ENCODE measurements at places on chromosomes 4 and X. TPM values are rescaled to one million over a fixed set of nuclear protein-coding genes. Genes with fewer than 3 reads are reported as not detected.

GRCh38 chrX:147900349-147900748 is 11.4 kb upstream of the FMR1 start:
- no peak for DNase-seq
- H3K27me3 ChIP-seq: no peaks in the 10 kb centered on the region
- peaks cover 4% of the 10 kb centered on the region for H3K36me3 ChIP-seq
- no peak overlapping the region for H3K27ac ChIP-seq

FRAS1 gene
- 58.5 TPM for total RNA-seq

SSX2 gene
- not detected for total RNA-seq

- no peaks in the 10 kb centered on the region for H3K27me3 ChIP-seq
- no peak overlapping the region for H3K4me3 ChIP-seq
- H3K36me3 ChIP-seq: no peaks in the 10 kb centered on the region
Observed at GRCh38 chrX:64739792-64740378, 236.4 kb downstream of the ZC4H2 start.

DNA sequence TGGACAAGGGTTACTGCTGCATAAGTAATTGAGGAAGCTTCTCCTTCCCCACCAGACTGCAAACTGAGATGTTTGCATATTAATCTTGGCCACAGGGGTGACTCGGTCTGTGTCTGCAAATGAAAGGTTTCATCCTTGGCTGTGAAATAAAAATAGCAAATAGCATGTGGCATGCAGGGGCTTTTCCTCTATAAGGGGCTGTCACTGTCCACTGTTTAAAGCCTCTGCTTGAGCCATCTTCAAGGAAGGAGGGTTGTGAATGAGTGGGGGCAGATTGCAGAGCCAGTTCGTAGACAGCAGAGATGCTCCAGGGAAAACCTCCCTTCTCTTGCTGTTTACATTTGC is 33.3 kb downstream of the TMSB4X start:
- H3K27ac ChIP-seq: no peak overlapping the region
- DNase-seq: no peak
- peaks cover 3% of the 10 kb centered on the region for H3K4me1 ChIP-seq
- H3K27me3 ChIP-seq: no peaks in the 10 kb centered on the region

SPANXA2 gene
- total RNA-seq: not detected

DNA sequence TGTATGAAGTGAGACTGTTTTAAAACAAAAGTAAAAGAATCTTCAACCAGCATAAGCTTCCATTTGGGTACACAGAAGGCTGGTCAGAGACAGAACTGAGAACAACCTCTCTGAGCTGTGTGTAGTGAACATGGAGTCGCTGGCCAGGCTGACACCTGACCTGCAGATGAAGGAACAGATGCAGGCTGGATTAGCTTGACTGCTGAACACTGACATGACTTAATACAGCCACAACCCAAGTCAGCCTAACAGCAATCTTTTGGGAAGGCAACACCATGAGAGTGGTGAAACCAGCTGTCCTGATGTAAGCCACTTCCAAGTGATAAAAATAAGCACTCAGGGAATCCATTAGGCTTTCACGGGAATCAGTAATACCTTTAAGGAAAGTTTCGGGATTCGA is 10.1 kb downstream of the SCARB2 start:
- H3K27me3 ChIP-seq: no peaks in the 10 kb centered on the region
- no peak overlapping the region for H3K4me3 ChIP-seq
- H3K4me1 ChIP-seq: no peaks in the 10 kb centered on the region
- no peaks in the 10 kb centered on the region for H3K36me3 ChIP-seq
- no peak for DNase-seq

GRCh38 chrX:155967653-155968325 is 29.7 kb upstream of the IL9R start:
- H3K4me3 ChIP-seq: no peak overlapping the region
- no peaks in the 10 kb centered on the region for H3K4me1 ChIP-seq
- no peak for DNase-seq
- H3K27me3 ChIP-seq: no peaks in the 10 kb centered on the region

GRCh38 chrX:2608638-2609430 is 82.3 kb upstream of the CD99 start:
- no peaks in the 10 kb centered on the region for H3K4me1 ChIP-seq
- H3K27ac ChIP-seq: no peak overlapping the region
- peak overlapping the region; percentile 84 for H3K4me3 ChIP-seq
- no peaks in the 10 kb centered on the region for H3K27me3 ChIP-seq

PALLD gene
- total RNA-seq: 15.7 TPM

DNA sequence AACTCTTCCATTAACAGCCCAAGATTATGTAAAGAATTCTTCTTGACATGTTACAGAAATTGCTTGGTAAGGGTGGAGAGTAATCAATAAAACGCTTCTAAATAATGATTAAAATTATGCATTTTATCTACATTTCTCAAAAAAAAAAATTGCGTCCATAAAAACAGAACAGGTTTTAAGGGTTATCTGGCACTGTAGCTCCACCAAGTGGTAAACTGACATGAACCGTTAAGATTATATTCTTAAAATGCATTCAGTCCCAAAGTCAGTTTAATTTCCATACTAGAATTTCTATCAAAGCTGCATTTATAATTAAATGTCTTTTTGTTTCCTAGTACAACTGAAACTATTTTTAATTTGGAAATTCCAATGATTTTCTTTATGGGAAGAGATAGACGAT is 214.0 kb upstream of the UGT8 start:
- DNase-seq: no peak
- H3K36me3 ChIP-seq: no peaks in the 10 kb centered on the region
- no peak overlapping the region for H3K4me3 ChIP-seq
- H3K4me1 ChIP-seq: no peaks in the 10 kb centered on the region

- H3K4me1 ChIP-seq: no peaks in the 10 kb centered on the region
- DNase-seq: peak; percentile 71
- H3K4me3 ChIP-seq: no peak overlapping the region
- H3K27ac ChIP-seq: no peak overlapping the region
- peaks cover 5% of the 10 kb centered on the region for H3K36me3 ChIP-seq
Observed at GRCh38 chrX:106862972-106863688, 40.0 kb downstream of the RIPPLY1 start.

HSFX4 gene
- total RNA-seq: not detected

- no peaks in the 10 kb centered on the region for H3K4me1 ChIP-seq
- H3K36me3 ChIP-seq: peaks cover 3% of the 10 kb centered on the region
- H3K27ac ChIP-seq: no peak overlapping the region
- no peaks in the 10 kb centered on the region for H3K27me3 ChIP-seq
- H3K4me3 ChIP-seq: no peak overlapping the region
Observed at GRCh38 chrX:1283741-1284140, 15.1 kb downstream of the CSF2RA start.

YY2 gene
- 1.8 TPM for total RNA-seq

PFKFB1 gene
- total RNA-seq: 0.31 TPM

DNA sequence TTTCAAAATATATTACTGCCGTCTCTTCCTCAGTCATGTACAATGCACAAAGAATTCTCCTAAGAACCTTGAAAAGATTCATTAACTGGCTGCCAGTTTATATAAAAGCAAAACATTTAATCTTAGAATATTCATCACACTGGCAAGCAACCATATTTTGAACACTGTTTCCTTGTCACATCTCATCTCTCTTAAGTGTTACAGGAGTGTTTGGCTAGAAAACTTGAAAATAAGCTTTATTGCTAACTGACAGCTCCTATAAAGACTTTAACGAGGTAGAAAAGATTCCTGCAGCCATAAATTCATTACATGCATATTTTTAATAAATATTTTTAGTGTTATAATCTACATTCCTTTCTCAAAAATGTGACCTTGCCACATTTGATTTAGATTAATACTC is 149.6 kb downstream of the AFAP1 start:
- DNase-seq: no peak
- no peaks in the 10 kb centered on the region for H3K27me3 ChIP-seq

DNA sequence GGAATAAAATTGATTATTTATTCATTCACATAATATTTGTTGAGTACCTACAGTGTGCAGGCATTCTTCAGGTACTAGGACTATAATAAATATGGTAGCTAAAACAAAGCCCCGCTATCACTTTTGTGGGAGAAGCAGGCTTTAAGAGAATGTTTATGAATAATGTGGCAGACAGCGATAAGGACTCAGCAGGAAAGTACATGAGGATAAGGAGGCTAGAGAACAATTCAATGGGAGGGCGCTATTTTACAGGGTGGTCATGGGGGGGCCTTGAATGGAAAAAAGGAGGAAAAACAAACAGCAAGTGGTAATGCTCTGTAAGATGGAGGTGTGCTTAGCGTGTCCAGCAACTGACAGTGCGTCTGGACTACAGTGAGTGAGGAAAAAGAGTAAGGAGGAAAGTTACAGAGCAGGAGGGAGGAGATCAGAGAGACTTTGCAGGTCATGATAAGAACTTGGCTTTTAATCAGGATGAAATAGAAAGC is 264.2 kb upstream of the ETNPPL start:
- H3K27me3 ChIP-seq: no peaks in the 10 kb centered on the region
- H3K4me3 ChIP-seq: no peak overlapping the region
- H3K27ac ChIP-seq: no peak overlapping the region
- peaks cover under 1% of the 10 kb centered on the region for H3K36me3 ChIP-seq

APLN gene
- 0.24 TPM for total RNA-seq

RASSF6 gene
- total RNA-seq: 0.22 TPM

DNA sequence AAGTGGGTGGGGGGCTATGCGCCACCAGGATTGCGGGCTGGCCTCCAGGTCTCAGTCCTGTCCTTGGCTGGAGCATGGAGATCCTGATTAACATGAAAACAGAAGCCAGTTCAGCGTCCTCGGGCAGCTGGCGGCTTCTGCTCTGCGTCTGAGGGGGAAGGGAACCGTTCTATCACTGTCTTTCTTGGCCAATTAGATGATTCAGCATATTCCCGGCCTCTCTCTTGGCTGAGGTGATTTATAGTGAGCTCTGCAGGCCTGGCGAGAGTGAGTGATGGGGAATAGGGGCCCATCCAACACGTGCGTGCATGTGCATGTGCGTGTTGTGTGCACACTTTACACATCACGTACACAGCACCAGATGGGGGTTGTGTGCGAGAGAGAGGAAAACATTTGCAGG is 145.8 kb upstream of the ATP6AP2 start:
- no peak overlapping the region for H3K4me3 ChIP-seq
- H3K27me3 ChIP-seq: no peaks in the 10 kb centered on the region
- H3K4me1 ChIP-seq: peaks cover 8% of the 10 kb centered on the region
- H3K36me3 ChIP-seq: peaks cover 22% of the 10 kb centered on the region

GRCh38 chrX:147847999-147848398 is 63.7 kb upstream of the FMR1 start:
- no peak overlapping the region for H3K27ac ChIP-seq
- H3K4me1 ChIP-seq: no peaks in the 10 kb centered on the region
- H3K36me3 ChIP-seq: no peaks in the 10 kb centered on the region
- H3K27me3 ChIP-seq: no peaks in the 10 kb centered on the region

DNA sequence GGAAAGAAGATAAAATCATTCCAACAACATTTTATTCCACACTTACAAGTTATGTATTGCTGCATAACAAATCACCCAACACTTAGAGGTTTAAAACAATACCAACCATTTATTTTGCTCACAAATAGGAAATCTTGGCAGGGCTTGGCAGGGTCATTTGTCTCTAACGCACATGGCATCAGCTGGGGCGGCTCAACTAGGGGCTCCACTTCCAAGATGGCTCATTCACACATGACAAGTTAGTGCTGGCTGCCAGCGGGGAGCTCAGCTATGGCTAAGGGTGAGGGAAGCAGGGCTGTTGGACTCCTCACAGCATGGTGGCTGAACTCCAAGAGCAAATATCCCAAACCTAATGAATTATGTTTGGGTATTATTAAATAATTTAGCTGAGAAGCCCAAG is 377.0 kb downstream of the ZNF674 start:
- no peak overlapping the region for H3K27ac ChIP-seq
- no peaks in the 10 kb centered on the region for H3K27me3 ChIP-seq
- no peak for DNase-seq

DNA sequence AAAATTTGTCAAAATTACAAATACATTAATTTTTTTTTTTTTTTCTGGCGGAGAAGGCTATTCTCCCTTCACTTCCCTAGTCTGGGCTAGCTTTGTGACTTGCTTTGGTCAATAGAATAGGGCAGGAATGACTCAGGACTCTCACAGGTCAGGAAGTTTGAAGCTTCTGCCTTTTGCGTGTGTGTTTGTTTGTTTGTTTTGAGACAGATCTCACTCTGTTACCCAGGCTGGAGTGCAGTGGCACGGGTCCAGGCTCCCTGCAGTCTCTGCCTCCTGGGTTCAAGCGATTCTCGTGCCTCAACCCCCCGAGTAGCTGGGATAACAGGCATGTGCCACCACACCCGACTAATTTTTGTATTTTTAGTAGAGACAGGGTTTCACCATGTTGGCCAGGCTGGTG is 55.9 kb upstream of the USP9X start:
- DNase-seq: no peak
- H3K4me1 ChIP-seq: peaks cover 11% of the 10 kb centered on the region
- H3K36me3 ChIP-seq: no peaks in the 10 kb centered on the region
- H3K4me3 ChIP-seq: no peak overlapping the region

GRCh38 chr4:113053883-113054282 is 4.4 kb downstream of the ANK2 start:
- no peaks in the 10 kb centered on the region for H3K36me3 ChIP-seq
- no peak overlapping the region for H3K27ac ChIP-seq
- H3K27me3 ChIP-seq: no peaks in the 10 kb centered on the region
- H3K4me1 ChIP-seq: peaks cover 6% of the 10 kb centered on the region
- no peak for DNase-seq

DNA sequence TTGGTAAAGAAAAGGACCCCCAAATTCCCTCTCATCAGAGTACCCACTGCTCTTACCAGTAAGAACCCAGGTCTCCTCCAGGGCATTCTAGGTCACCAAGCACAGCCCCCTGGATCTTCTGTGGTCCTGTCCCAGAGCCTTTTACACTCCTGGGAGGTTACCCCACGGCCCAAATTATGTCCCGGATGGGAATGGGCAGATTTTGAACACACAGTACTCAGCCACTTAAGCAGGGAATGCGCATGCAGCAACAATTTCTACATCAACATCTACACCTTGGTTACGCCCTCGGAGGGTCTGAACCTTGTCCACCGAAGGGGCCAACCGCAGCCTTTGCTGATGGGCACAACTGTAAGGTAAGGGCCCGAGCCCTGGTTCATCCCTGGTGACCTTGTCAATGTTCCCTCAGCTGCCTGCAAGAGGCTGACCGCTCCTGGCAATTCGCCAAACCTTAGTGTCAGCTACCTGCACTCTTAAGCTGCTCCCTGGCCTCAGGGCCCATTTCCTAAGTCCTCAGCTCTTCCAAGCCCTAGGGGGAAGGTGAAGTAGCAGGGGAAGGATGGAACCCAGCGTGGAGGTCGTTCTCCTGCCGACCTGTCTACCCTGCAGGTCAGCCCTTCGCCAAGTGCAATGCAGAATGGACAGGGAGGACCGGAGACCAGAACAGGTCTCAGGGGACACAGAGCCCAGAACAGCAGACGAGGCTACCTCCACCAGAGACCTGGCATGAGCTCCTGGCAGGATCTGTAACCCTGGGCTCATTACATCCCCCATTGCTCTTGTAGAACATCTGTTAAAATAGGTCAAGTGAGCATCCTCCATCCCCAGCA is 5.9 kb downstream of the TIMP1 start:
- no peak for DNase-seq
- no peak overlapping the region for H3K27ac ChIP-seq
- H3K4me1 ChIP-seq: no peaks in the 10 kb centered on the region
- no peaks in the 10 kb centered on the region for H3K27me3 ChIP-seq

PHKA2 gene
- 22.0 TPM for total RNA-seq

GRCh38 chrX:115399306-115399705 is 109.8 kb downstream of the LUZP4 start:
- DNase-seq: no peak
- H3K4me3 ChIP-seq: no peak overlapping the region
- peaks cover 10% of the 10 kb centered on the region for H3K4me1 ChIP-seq
- no peak overlapping the region for H3K27ac ChIP-seq

GRCh38 chr4:177308847-177309521 is 690 bp upstream of the NEIL3 start:
- no peaks in the 10 kb centered on the region for H3K4me1 ChIP-seq
- no peaks in the 10 kb centered on the region for H3K36me3 ChIP-seq
- H3K27me3 ChIP-seq: no peaks in the 10 kb centered on the region
- no peak overlapping the region for H3K27ac ChIP-seq
- H3K4me3 ChIP-seq: peak overlapping the region; percentile 93
